ENCODE measurements at places on chromosomes 3 and 15.

DNA sequence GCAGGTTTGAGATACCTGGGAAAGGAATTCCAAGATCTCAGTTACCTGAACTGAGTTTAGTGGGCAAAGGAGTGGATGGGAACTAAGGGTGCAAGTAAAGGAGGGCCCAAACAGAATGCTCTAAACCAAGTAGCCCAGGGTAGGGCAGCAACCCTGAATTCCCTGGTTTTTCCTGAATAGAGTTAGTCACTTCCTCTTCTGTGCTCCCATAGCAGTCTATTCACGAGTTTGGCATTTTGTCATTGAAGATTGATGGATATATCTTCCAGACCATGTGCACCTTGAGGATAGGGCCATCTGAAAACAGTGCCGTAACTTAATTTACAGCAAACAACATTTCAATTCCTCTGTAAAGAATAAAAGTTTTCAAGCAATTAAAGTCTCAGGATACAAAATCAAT lies 18.5 kb upstream of the PTX3 start:
- no peak for DNase-seq

GRCh38 chr3:112817797-112818196 lies 28.9 kb downstream of the CD200R1L start:
- DNase-seq: no peak

DNA sequence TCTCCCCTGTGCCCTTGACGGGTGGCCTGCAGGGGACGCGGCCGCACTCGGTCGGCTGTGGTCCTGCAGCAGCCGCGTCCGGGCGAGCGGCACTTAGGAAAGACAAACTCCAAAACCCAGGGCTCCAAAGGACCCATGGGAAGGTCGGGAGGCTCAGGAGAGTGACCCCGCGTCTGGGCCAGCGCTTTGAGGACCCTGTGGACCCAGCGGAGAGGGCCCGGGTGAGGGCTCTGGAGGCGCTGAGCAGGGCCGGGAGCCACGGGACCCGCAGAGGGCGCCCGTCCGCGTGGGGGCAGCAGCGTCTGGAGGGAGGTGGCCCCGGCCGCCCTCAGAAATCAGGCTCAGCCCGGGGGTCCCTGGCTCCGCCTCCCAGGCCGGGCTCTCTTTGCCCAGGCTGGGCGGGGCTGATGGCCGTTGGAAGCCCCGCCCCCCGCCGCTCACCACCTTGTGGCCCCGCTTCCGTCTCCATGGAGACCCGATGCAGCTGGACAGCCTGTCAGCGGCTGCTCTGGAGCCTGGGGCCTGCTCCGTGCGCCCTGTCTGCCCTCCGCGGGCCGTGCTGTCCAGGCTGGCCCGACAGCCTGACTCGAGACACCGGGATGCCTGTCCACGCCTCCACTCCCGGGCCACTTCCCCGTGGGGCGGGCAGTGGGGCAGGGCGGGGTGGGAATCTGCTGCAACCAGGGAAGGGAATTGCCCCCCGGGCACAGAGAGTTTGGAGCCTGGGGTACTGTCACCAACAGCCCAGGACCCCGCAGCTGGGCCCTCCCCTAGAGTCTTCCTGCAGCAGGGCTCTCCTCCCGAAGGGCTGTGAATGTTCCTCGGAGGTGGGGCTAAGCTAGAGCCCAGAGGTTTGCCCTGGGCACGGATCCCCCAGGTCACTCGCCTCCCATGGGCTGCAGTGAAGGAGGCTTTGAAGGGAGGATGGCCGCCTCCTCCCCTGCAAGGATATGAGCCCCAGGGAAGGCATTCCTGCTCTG lies 34.8 kb upstream of the RPL32 start:
- peak; percentile 37 for DNase-seq

DNA sequence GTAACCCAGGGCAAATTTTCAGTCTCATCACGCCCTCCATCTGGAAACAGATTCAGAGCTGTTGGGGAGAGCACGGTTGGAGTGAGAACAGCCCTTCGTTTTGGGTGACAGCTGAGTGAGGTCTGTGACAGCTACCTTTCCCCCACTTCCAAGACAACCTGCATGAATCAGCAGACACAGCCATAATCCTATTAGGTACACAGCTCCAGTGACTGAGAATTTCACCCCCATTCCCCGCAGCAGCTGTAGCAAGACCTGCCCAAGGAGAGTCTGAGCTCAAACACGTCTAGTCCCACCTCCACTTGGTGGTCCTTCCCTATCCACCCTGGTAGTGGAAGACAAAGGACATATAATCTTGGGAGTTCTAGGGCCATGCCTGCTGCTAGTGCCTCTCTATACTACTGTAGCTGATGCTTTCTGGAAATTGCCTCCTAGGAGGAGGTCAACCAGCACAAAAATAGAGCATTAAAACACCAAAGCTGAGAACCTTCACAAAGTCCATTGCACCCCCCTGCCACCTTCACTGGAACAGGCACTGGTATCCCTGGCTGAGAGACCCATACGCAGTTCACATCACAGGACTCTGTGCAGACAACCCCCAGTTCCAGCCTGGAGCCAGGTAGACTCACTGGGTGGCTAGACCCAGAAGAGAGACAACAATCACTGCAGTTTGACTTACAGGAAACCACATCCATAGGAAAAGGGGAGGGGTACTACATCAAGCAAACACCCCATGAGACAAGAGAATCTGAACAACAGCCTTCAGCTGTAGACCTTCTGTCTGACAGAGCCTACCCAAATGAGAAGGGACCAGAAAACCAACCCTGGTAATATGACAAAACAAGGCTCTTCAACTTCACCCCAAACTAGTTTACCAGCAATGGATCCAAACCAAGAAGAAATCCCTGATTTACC lies 448.6 kb upstream of the CBLB start:
- no peak for DNase-seq

DNA sequence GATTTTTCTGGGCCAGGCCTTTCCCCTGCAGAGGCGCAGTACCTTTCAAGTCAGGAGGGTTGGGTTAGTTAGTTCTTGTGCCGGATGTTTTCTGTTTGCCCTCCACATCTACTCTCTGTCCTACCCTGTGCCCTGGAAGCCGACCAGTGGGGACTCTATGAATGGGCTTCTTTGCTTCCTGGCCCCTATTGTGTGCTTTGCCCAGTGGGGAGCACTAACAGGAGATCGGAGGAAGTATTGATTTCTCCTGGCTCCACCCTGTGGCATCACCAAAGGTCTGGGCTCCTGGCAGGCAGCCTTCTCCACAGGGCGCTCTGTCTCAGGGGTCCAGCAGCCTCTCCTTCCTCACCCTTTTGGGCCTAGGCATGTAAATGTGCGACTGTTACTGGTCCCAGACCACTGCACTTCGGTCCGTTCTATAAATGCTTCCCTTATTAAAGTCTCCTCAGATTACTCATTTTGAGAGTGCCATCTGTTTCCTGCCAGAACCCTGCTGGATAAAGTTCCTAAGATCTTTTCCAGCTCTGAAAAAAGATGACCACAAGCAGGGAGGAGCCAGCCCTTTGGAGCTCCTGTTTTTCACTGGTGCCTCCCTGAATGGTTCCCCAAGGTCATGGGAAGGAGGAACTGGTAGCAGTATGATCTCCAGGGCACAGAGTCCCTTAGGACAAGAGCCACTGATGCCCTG lies 44.5 kb downstream of the CTDSPL start:
- no peak for DNase-seq

- no peak for DNase-seq
These were observed 61.9 kb downstream of the VGLL3 start for GRCh38 chr3:86929046-86929445.

DNA sequence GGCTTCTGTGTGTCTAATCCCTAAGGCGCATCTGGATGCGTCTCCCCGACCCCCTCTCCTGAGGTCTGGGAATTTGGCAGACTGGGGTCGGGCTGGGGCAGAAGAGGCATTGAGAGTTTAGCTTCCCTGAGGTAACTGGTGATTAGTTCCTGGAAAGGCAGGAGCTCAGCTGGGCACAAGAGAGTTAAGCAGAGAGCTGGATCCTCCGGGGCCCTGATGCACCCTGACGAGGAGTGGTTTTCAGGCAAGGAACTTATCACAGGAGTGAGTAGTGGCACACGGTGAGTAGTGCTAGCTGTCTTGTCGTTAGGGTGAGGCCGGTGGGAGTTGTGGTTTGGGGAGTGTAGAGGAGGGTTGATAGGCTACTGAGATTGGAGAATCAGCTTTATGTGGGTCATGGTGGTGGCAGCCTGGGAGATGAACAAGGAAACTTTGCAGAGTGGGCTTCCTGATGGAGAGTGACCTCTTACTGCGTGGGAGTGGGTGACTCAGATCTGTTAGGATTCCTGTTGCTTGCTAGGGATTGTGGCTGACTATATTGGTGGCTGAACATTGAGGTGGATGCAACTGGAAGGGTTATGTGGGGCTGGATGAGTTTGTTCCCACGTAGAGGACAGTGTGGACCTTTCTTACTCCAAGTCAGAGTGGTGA lies 897 bp downstream of the RAD54L2 start:
- DNase-seq: peak; percentile 71

Measured in stimulated activated CD8-positive, alpha-beta memory T cell treated with anti-CD3 and anti-CD28 coated beads, Interleukin-4, amount 100 ng/mL, for 48 hours (primary cell).